ENCODE measurements at places on chromosomes 6 and 20.

GRCh38 chr6:109345986-109346385 is 36.3 kb downstream of the CD164 start:
- peak; percentile 33 for DNase-seq

DNA sequence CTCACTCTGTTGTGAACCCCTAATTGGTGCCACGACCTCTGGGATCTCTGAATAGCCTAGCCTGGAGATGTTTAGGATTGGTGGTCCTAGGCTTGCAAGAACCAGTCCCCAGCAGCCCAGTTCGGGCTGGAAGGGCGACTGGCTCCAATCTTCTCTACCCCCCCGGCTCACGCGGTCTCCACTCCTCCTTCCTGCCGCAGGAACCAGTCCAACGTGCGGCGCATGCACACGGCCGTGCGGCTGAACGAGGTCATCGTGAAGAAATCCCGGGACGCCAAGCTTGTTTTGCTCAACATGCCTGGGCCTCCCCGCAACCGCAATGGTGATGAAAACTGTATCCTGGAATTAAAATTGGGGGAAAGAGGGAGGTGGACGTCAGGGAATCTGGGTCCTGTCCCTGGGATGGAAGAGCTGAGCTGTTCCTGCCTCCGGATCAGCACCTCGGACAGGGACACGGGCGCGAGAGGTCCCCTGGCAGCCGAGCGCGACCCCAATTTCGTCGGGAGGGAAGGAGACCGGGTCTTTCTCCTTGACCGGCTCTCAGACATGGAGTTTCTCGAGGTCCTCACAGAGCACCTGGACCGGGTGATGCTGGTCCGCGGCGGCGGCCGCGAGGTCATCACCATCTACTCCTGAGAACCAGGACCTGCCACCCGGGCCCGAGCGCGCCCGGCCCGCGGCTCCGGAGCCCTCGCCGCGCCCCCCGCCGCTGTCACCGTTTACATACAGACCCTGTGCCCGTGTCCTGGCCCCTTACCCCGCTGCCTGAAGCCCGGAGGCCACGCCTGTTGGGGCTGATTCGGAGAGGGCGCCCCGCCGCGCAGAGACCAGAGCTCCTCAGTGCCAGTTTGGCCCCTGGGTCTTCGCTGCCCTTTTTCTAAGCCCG is 28.2 kb downstream of the SLC12A5 start:
- no peak for DNase-seq

DNA sequence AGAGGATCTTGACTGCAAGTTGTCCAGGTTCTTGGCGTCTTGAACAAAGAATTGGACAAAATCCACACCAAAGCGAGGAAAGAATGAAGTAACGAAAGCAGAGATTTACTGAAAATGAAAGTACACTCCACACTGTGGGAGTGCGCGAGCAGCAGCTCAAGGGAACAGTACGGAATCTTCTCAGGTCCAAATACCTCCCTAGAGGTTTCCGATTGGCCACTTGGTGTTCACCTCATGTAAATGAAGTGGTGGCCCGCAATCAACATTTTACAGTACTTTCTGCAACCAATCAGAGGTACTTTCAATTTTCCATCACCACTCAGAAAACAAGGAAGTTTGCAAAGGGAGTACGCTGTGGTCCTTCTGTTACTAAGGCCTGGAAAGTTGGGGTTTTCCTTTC is 122.4 kb downstream of the PTPRK start:
- no peak for DNase-seq

DNA sequence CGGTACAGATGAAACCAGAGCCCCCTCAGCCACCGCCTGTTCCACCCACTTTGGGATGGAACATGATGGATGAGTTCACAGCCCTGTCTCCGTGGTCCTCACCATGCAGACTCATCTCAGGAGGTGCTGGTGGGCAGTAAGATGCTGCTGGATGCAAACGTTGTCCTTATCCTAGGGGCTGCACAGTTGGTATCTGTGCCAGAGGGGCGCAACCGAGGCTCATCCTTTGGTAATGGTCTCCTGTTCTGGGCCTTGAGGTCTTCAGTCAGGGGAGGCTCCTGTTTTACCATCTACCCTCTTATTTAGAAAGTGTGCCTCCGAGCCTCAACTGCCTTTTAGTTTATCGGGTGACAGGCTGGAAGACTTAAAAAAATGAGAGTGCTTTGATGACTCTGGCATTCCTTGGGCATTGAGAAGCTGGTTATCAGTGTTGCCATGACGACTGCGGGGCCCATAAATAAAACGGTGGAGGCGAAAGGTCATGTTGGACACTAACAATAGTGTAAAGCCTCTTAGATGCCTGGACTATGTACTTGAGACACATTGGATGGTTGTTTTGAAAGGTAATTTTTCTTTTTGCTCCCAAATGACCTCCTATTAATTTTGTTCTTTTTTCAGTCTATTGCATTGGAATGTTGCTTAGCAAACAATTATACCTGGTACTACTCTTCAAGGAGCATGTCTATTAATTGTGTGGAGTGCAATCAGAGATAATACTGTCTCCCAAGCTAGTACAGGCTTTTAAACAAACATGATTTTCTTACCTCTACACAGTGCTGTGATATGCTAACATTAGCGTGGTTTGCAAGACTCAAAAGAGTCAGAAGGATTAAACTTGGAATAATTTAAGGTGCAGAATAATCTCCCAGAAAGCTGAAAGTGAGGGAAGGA is 74.2 kb upstream of the DSP start:
- peak; percentile 23 for DNase-seq

DNA sequence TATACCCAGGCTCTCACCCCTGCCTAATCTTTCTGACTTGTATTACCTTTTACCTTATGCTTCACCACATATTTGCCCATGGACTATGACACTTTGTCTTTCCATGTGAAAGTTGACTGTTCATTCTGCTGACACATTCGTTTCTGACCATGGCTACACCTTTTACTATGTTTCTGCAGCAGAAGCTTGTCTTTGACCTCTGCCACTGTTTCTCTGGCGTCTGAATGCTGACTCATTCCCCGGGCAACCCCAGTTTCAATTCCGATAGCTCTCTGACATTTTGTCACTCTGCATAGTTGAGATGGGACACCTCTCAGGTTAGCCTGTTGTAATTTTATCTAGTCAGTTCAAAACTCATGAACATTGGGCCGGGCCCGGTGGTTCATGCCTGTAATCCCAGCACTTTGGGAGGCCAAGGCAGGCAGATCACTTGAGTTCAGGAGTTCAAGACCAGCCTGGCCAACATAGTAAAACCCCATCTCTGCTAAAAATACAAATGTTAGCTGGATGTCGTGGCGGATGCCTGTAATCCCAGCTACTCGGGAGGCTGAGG is 50.7 kb downstream of the SLC26A8 start:
- peak; percentile 75 for DNase-seq

DNA sequence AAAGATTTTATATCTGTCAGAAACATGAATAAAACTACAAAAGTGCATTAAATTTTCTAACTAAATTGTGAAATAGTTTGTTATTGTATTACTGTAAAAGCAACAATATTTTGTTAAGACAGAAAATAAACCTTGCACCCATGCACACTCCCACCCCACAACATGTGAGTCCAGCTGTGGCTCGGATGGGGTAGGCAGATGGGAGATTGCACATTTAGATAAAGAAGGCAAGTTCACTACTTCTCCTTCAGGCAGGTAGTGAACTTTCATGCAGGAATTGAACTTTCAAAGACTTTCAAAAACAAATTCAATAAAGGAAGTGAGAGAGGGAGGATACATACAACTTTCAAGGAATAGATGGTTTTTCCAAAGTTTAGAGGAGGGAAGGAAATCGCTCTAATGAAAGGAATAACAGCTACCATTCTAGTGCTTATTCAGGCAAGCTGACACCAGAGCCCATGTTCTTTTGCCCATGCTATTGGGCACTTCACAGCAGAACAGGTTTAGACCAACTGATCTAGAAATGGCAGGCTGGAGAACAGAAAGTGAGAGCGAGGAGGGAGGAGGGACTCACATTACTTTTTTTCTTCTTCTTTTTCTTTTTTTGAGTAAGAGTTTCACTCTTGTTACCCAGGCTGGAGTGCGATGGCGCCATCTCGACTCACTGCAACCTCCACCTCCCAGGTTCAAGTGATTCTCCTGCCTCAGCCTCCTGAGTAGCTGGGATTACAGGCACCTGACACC is 28.5 kb downstream of the SF3B5 start:
- DNase-seq, result no peak

DNA sequence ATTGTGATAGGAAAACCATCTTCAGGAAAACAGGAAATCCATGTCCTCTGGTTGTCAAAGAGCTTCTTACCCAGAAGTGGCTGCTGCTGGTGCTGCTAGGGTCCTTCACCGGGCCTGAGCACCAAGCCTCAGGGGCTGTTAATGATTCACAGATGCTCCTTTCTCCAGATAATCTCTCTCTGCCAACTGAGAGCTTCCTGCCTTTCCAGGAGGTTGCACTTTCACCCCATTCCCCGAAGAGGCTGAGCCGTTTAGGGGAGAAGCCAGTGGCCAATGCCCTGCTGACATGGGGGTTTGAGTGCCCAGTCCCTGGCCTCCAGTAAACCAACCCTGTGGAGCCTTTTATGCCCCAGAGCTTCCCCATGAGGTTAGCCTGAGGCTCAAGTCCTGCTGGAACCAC is 122.4 kb downstream of the CBLN4 start:
- peak; percentile 1 for DNase-seq

DNA sequence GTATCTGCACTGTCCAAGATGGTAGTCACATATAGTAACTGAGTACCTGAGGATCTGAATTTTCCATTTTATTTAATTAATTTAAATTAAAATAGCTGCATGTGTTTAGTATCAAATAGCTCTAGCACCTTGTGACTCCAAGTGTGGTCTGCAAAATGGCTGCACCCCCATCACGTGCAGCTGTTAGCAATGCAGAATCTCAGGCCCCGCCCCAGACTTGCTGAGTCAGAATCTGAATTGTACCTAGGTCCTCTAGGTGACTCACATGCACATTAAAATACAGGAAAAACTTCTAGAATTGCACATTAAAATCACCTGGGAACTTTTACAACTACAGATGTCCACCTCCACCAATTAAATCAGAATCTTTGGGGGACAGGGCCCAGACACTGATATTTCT is 19.2 kb upstream of the FAM83C start:
- DNase-seq, result peak; percentile 90

GRCh38 chr6:143804835-143805239 is 38.3 kb upstream of the LTV1 start:
- DNase-seq, result no peak

- DNase-seq, result peak; percentile 73
These were observed at the start of gene SIM1 for GRCh38 chr6:100464903-100465700. Gene SIM1, minus strand, starts transcription at chr6:100464921. Its CDS starts 1,453 bp downstream, at chr6:100463468.

DNA sequence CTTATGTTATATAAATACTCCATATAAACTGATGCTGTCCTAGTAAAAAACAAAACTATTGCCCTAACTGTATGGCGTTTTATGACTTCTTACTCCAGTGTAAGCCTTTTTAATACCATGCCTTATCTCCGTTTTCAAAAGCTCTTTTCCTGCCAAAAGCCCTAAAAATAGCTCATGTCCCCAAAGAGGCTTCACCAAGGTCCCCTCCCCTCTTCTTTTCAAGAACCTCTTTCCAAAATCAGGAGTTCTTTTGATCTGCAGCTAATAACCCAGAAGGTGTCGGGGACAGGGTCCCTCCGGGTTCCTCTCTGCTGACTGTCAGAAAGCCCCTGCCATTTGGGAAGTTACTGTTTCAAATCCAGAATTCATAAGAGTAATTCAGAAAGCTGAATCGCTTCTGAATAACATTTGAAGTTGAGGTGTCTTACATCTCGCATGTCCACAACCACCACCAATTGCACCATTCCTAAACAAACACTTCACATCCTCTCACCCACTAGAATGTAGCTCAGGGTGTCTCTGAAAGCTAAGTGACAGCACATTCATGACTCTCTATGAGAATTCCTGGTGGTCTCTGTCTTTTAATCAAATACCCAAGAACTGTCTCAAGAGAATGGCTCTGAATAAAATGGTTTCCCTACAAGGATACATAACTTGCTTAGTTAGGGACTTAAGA is 13.3 kb downstream of the TASP1 start:
- DNase-seq, result no peak

- no peak for DNase-seq
These were observed 164.8 kb downstream of the BACH2 start for GRCh38 chr6:90131614-90132423.

GRCh38 chr20:45407067-45407745 is 883 bp upstream of the DBNDD2 start:
- peak; percentile 28 for DNase-seq

GRCh38 chr6:87645080-87645479 is 55.1 kb downstream of the ORC3 start:
- DNase-seq, result no peak

DNA sequence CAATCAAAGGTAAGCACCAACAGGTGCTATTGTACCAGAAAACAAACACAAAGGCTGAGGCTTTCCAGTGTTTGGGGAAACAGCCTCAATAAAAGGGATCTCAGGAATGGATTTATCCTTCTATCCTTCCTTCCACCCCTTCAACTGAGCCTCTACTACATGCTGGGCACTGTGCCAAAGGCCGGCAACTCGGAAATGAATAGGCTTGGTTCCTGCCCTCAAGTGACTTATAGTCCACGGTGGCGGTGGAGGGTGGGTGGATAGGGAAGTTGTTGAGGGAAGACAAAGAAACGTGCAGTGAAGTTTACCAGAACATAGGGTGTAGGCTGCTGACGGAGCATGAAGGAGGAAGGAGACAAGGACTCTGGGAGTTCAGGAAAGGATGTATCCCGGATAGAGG is 73.4 kb upstream of the TAB2 start:
- no peak for DNase-seq

DNA sequence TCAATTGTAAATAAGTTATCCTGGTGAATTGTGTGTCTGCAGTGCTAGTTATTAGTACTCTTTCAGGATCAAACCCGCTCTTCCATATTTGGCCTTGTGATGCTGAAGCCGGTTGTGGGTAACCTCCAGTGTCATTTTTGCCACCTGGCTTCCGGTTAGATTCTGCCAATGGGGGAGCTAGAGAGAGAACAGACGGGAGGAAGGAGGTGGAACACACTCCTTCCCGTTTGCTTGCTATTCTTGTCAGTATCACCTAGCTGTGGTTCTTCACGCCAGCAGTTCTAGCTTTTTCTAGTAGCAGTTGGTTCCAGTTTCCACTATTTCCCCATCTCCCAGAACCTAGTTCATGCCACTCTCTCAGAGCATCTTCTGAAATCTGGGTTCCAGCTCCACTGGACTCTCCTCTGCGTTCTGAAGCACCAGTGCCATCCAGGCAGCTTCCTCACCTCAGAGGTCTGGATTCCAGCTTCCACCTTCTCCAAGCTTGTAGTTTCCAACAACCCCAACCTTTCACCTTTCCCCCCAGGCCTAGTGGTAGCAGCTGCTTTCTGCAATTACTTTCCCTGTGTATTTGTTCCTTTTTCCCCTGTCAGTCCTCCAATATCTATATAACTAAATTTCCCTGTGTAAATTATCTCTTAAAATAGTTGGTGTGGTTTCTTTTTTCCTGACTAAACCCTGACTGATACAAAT is 46.9 kb upstream of the LOC128125822 start:
- DNase-seq, result no peak

GRCh38 chr6:20260360-20260759 is 48.1 kb upstream of the MBOAT1 start:
- no peak for DNase-seq

- DNase-seq, result no peak
These were observed 265.8 kb upstream of the PLCB4 start for GRCh38 chr20:8803065-8803464.
